ENCODE measurements at places on chromosomes 7 and 10.

DNA sequence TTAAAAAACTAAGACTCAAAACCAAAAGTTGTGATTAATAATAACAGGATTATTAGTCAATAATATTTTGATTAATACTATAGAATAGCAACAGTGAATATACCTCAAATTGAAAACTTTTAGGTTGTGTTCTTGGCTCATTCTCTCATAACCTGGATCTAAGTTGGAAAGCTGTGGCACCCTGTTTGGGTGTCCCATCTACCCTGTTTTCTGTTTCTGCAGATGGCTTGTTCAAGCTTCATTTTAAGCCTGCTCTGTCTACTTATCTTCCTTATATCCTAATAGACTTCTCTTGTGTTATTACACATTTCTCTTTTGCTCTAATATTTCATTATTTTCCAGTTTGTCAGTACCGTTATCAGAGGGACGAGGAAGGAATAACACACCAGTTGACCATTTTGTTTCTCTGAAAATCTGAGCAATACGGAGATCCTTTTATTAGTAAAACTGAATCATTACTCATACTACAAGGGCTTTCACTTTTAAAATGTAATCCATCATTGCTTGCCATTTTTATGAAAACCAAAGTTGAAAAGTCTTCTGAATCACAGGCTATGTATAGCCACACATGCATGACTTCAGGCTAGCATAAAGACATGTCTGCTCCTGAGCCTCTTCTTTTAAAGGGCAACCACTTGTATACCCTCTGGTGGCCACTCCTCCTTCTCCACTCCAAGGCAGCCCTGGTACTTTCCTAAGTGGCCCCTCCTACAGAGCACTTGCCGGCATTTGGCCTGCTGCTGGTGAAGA is 22.3 kb downstream of the COX15 start:
- no peak for DNase-seq
- no peak overlapping the region for H3K27ac ChIP-seq
- peaks cover 1% of the 10 kb centered on the region for H3K36me3 ChIP-seq
- H3K27me3 ChIP-seq = no peaks in the 10 kb centered on the region
- H3K4me3 ChIP-seq = no peak overlapping the region
- no peaks in the 10 kb centered on the region for H3K4me1 ChIP-seq

- no peak overlapping the region for H3K4me3 ChIP-seq
- no peak for DNase-seq
- no peaks in the 10 kb centered on the region for H3K4me1 ChIP-seq
Observed at GRCh38 chr10:48708144-48708543, 23.5 kb downstream of the WDFY4 start.

DNA sequence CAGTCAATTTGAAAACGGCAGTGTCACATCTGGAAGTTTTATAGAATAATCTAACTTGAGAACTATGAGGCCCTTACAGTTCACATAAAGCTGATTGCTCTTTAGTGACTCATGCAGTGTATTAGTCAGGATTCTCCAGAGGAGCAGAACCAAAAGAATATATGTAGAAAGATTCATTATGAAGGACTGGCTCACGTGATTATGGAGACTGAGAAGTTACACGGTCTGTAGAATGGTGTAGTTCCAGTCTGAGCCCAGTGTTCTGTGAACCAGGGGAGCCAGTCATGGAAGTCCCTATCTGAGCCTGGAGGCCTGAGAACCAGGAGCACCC is 21.5 kb downstream of the RBM33 start:
- peaks cover 25% of the 10 kb centered on the region for H3K4me1 ChIP-seq
- DNase-seq = no peak
- H3K36me3 ChIP-seq = no peaks in the 10 kb centered on the region
- no peak overlapping the region for H3K4me3 ChIP-seq
- H3K27me3 ChIP-seq = peaks cover 2% of the 10 kb centered on the region
- no peak overlapping the region for H3K27ac ChIP-seq

- H3K4me1 ChIP-seq = no peaks in the 10 kb centered on the region
- H3K36me3 ChIP-seq = no peaks in the 10 kb centered on the region
- DNase-seq = no peak
- no peaks in the 10 kb centered on the region for H3K27me3 ChIP-seq
- H3K27ac ChIP-seq = no peak overlapping the region
Observed at GRCh38 chr7:131031099-131031868, 296.4 kb upstream of the MKLN1 start.

GRCh38 chr7:121344093-121344492 is 15.3 kb downstream of the WNT16 start:
- peaks cover 10% of the 10 kb centered on the region for H3K36me3 ChIP-seq
- no peaks in the 10 kb centered on the region for H3K27me3 ChIP-seq
- no peak for DNase-seq
- H3K4me3 ChIP-seq = no peak overlapping the region
- no peak overlapping the region for H3K27ac ChIP-seq

All from endothelial cell (in vitro differentiated cells).